Left renal pelvis (tissue), 4 donors: ENCODE measurements at places on chromosomes 2 and 18.

- no peak for DNase-seq
Measured at GRCh38 chr18:39854291-39854690, 2100.7 kb upstream of the PIK3C3 start.

DNA sequence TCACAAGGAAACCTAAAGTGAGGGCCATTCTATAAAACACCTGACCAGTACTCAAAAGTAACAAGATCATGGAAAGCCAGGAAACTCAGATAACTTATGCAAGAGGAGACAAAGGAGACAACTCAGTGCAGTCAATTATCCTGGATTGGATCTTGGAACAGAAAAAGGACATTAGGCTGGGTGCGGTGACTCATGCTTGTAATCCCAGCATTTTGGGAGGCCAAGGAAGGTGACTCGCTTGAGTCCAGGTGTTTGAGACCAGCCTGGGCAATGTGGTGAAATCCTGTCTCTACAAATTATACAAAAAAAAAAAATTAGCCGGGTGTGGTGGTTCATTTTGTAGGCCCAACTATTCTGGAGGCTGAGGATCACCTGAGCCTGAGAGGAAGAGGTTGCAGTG, 424.5 kb upstream of the SPRED2 start:
- DNase-seq, result no peak

DNA sequence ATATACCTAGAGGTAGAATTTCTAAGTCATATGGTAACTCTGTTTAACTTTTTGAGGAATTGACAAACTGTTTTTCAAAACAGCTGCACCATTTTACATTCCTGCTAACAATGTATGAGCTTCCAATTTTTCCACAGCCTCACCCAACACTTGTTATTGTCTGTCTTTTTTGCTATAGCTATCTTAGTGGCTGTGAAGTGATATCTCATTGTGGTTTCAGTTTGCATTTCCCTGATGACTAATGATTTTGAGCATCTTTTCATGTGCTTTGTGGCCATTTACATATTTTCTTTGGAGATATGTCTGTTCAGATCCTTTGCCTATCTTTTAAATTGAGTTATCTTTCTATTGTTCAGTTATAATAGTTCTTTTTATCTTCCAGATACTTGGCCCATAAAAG, 273.8 kb downstream of the AGPS start:
- no peak for DNase-seq

GRCh38 chr2:69013840-69014821, 1.2 kb downstream of the ANTXR1 start:
- no peak for DNase-seq

GRCh38 chr18:74914052-74914591, 294.8 kb downstream of the PTGR3 start:
- DNase-seq, result no peak

GRCh38 chr2:228581731-228582130, 400.2 kb upstream of the SPHKAP start:
- no peak for DNase-seq
